ENCODE measurements at places on chromosomes 16 and 17.

DNA sequence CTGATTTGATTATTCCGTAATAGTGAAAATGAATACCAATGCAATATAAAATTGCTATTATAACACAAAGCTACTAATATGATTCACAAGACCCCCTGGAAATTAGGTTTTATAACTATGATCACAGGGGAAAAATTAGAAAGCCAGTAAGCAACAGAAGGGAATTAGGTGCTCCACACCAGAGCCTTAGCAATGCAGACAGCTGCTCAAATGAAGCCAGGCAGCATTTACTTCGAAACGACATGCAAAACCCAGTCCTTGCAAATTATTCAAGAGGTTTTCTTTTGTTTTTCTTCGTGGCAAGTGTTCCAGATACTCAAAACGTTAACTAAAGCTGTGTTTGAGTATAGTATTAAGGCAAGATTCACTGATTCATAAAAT is 47.9 kb downstream of the TOX3 start:
- no peak for DNase-seq

DNA sequence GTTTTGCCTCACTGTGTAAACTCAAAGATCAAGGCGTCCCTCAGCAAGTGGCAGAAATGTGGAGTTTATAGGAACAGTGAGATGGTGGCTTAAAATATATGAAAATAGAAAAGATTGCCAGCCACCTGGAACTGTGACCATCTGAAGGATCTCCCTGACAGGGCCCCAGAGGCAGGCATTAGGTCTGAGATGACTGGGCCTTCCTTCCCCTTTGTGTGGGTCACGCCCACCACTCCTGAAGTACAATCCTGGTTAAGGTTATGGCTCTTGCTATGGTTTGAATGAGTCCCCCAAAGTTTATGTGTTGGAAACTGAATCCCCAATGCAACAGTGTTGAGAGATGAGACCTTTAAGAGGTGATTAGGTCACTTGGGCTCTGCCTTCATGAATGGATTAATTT is 6.4 kb downstream of the ST6GALNAC2 start:
- no peak for DNase-seq

- DNase-seq = peak; percentile 49
Measured at GRCh38 chr16:88456356-88457292, 3.5 kb downstream of the ZFPM1 start.

- no peak for DNase-seq
Measured at GRCh38 chr17:7780736-7781135, 53.3 kb upstream of the KDM6B start.

GRCh38 chr16:49003992-49004391 is 277.6 kb downstream of the CBLN1 start:
- DNase-seq = no peak

DNA sequence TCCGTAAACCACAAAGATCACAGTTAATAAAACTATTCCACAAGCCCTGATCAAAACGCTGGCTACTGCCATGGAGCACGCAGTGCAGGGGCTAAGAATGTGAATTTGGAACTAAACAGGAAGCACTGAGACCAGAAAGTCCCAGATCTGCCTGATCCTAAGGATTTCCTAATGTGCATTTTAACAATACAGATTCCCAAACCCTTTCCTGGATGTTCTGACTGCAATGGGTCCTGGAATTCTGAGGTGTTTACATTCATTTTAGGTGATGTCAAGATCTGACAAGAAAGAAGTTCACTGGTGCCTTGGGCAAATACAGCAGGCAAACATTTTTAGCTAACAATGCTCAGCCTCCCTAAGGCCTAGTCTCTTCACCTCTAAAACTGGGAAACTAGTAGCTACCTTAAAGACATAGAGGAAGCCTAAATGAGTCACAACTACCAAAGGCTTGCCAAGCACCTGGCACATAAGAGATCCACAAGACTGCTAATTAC is 10.3 kb downstream of the NSMCE1 start:
- DNase-seq = no peak

DNA sequence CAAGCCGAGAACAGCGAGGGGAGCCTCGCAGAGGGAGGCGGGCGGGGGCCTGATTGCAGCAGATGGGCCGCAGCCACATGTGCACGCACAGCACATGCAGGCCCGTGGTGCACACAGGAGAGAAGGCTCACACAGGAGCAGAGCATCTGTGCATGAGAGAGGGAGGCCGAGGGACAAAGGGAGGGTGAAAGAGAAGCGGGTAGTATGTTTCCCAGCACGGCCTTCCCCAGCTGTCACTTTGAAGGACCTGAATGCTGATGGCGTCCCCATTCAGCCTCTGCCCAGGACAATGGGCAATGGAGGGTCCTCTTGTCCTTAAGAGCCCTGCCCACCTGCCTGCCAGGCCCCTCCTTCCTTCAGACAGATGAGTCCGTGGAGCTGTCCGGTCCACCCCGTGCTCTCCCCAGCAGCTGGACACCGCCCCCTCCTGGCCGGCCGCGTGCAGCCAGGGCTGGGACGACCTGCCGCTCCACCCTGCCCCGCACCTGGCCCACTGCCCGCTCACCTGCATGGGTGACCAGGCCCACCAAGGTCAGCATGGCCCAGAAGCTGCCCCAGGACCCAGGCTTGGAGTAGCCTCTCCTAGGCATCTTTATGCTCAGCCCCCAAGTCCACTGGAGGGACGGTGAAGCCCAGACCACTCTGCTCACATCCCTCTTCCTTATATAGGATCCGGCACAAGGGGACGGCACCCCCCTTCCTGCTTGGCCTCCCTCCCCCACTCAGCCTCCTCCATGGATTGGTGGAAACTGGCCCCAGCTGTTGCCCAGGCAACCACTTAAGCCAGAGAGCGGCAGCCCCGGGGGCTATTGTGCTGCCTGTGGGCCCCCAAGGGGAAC is at the start of gene BTBD17:
Gene BTBD17, minus strand, starts transcription at position 639 of the 839 bp plus-strand sequence. Its CDS starts 49 bp downstream, at position 590.
- DNase-seq = peak; percentile 67

DNA sequence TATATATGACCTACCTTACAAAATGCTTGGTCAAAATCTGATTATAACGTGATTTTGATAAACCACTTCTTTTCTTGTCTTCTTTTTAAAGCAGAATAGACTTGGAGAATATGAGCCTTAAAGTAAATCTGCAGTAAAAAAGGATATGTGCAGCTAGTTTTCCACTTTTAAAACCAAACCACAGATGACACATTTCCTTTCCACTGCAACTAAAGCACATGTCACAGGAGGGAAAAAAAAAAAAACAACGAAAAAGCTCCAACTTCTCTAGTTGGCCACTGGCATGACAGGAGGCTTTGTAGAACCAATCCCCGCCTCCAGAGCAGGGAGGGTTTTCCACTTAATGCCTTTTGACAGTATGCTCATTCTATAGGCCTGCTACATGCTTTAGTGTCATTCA is at the start of gene EVI2A:
Gene EVI2A, minus strand, starts transcription at position 142 of the 400 bp plus-strand sequence. CDS start 2,609 bp downstream, outside the sequence.
- peak; percentile 30 for DNase-seq

Data from stimulated activated effector memory CD8-positive, alpha-beta T cell treated with anti-CD3 and anti-CD28 coated beads, Interleukin-12 subunit alpha, Interleukin-12 subunit beta, amount 100 ng/mL, for 72 hours (primary cell).